ENCODE measurements at places on chromosomes 2 and 18.

- DNase-seq: no peak
These were observed 299.3 kb downstream of the SOX11 start for GRCh38 chr2:5991305-5991968.

DNA sequence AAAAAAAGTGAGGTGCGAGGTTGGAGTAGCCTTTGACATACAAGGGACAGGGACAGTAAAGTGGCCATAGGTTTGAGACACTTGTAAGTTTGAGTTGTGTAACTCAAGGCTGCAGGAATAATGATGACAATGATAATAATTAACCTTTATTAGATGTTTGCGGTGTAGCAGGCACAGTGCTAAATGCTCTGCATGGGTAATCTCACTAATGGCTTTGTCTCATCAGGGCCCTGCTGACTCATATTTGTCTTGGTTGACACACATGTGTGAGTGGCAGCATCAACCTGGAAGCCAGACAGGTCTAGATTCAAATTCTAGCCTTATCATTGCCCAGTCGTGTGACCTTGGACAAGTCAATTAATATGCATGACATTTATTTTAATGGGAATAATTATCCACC is 126.2 kb downstream of the FSHR start:
- no peak for DNase-seq

GRCh38 chr2:55112229-55113031 is 62.2 kb upstream of the RTN4 start:
- DNase-seq: no peak

GRCh38 chr18:33578518-33579348 is 714 bp downstream of the ASXL3 start:
- no peak for DNase-seq

DNA sequence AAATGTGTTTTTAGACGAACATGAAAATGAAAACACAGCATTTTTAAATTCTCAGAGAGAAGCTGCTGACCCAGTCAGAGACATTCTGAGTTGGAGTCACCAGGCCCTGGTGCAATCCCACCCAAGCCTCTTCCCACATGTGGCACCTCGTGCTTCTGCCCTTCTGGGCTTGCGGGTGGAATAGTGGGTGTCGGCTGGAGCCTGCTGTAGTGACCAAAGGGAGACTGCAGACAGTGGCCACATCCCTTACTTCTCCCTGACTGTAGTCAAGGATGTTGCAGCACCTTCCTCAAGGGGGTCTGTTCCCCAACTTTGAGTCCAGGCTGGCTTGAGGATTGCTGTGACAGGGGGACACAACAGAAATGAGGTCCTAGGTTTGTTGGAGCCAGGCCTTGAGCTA is 104.4 kb upstream of the GLI2 start:
- no peak for DNase-seq

DNA sequence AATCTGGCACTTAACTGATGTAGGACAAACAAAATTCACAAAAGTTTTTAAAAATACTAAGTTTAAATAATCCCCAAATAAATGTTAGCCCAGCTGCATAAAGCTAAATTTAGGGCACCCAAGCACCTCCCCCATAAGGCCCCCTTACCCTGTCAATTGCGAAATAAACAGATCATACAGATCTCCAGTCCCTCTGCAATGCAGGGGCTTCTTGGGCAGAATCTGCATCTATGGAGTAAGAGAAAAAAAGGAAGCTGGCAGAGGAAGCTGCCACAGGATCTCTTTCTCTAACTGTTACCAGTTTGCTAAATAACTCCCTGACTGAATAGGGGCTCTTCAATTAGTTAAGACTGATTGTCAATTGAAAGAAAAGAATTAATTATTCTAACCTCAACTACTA is 117.7 kb downstream of the MEMO1 start:
- no peak for DNase-seq

DNA sequence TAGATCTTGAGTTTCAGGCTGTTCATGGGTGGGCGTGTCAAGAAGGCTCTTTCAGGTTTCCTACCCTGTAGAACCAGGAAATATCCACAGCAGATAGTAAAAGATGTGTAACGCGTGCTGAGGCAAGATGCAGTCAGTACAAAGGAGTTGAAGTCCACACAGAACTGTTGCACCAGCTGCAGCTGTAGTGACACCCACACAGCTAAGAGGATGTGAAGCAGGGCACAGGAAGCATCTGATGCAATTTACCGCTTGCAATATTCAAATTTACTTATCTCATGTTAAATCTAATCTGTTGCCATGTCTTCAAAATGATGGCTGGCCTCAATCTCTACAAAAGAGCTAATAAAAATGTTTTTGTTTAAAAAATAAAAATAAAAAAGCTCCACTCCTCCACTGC is 132.8 kb downstream of the ARHGAP15 start:
- no peak for DNase-seq

DNA sequence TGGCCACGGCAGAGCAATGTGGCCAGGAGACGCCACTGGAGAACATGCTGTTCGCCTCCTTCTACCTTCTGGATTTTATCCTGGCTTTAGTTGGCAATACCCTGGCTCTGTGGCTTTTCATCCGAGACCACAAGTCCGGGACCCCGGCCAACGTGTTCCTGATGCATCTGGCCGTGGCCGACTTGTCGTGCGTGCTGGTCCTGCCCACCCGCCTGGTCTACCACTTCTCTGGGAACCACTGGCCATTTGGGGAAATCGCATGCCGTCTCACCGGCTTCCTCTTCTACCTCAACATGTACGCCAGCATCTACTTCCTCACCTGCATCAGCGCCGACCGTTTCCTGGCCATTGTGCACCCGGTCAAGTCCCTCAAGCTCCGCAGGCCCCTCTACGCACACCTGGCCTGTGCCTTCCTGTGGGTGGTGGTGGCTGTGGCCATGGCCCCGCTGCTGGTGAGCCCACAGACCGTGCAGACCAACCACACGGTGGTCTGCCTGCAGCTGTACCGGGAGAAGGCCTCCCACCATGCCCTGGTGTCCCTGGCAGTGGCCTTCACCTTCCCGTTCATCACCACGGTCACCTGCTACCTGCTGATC is 4.9 kb downstream of the GPR17 start:
- DNase-seq: no peak

DNA sequence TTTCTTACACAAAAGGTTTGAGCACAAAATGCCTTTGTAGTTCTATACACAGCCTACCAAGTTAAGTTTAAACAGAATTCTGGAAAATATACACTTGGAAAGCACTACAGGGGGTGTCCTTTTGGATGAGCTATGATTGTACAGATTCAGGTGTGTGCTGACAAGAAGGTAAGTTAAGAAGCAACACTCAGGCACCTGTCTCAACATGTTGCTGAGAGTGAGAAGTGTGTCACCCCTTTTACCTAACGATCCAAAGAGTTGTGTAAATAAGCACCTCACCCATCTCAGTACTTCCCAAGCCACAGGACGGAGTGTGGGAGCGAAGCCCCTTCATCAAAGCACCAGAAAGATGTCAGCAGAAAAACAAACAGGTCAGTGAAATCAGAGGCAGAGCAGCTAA is 109.5 kb upstream of the DAPL1 start:
- DNase-seq: no peak

GRCh38 chr2:210568108-210568507 is 11.7 kb downstream of the CPS1 start:
- DNase-seq: no peak

GRCh38 chr2:24711865-24712264 is 81.3 kb downstream of the PTRHD1 start:
- no peak for DNase-seq

DNA sequence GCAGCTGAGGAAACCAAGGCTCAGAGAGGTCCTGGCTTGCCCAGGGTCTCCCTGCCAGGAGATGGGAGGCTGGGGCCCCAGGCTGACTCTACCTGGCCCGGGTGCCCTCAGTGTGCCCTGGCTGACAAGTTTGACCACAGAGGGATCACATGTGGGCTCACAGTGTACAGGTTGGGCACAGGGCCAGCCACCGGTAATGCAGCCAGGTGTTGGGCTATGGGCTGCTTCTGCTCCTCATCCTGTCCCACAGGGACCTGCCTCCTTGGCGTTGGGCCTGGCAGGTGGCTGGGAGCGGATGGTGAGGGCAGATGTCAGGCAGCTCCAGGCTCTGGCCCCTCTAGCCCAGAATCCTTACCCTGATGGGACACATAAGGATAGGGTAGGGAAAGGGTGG is 250.5 kb downstream of the LOXHD1 start:
- DNase-seq: no peak

DNA sequence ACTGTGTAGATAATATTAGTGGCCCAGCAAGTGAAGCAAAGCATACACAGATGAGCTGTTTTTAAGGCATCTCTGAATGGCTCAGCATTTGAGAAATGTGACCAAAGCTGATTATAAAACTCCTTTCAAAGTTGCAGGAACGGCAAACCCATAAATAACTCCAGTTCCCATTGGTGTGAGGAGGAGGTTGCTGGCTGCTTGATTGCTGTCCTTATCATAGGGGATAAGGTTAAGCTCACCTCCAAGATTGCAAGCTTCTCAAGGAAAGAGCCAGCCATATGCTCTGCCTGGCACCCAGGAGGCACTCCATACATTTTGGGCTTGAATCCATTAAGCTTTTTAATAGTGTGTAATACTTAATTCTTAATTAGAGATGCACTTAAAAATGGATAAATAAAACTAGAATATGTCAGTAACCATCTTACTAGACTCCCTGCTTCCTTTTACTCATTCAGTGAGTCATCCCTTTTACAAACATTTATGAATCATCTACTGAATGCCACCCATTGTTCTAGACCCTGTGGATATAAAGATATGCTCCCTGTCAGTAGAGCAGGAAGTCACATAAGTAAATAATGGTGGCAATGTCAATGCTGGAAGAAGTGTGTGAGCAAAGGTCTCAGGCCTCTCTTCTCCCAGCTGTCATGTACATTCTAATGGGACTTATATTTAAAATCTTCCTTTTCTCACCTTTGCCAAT is 99.3 kb downstream of the SPATS2L start:
- DNase-seq: no peak

- no peak for DNase-seq
These were observed 35.5 kb downstream of the NXPH2 start for GRCh38 chr2:138744713-138745112.

GRCh38 chr2:230447455-230448451 is 31.8 kb downstream of the SP100 start:
- no peak for DNase-seq

GRCh38 chr2:160427629-160428404 is 65.8 kb downstream of the RBMS1 start:
- DNase-seq: no peak

DNA sequence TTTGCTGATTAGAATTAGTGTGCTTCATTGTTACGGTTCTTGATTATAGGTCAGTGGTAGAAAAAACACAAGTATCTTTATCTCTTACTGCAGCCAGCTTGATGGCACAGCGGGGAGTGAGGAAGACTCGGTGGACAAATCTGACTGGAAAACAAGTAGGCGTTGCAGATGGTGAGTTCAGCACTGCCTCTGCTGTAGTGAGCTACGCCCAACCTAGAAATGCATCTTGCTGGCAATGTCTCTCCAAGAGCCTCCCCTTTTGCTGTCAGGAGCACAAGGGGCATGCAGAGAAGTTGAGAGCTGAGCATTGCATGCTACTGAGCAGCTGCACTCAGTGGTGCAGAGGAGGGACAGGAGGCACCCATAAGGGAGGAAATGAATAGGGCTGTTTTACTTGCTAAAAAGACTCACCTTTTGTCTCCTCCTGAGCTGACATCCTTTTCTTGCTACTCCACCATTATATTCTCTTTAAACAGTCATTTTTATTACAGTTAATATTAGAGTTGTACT is 977.3 kb upstream of the ACVR2A start:
- no peak for DNase-seq

GRCh38 chr2:214807653-214808052 is 1.8 kb downstream of the BARD1 start:
- DNase-seq: no peak

GRCh38 chr2:23745068-23745725 is 181.7 kb downstream of the ATAD2B start:
- DNase-seq: no peak

GRCh38 chr18:51491678-51492372 is 294.3 kb upstream of the MEX3C start:
- no peak for DNase-seq

DNA sequence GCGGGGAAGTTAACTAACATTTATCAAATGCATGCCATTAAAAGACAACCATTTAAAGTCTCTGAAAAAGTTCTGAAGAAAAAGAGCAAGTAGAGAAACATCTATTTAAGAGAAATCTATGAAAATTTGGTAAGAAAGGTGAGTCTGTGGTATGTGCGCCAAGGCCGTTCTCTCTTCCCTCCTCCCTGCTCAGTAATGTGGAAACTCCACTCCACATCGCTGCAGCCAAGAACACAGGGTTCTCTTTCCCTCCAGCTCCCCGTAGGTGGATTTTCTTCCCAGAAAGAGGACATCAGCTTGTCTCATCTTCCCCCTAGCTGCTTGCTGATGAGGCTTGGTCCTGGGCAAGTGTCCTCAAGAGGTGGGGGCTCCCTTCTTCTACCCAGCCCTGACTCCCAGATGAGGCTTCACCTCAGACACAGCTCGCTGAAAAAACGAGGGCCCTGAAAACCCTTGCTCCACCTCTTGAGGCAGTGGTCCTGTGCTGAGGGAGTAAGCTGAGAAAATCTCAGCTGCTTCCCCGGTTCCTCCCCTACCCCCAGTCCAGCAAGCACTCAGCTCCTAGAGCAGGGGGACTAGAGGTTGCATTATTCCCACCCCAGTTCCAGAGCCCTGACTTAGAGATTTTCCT is 45.8 kb upstream of the PTPRM start:
- DNase-seq: no peak

DNA sequence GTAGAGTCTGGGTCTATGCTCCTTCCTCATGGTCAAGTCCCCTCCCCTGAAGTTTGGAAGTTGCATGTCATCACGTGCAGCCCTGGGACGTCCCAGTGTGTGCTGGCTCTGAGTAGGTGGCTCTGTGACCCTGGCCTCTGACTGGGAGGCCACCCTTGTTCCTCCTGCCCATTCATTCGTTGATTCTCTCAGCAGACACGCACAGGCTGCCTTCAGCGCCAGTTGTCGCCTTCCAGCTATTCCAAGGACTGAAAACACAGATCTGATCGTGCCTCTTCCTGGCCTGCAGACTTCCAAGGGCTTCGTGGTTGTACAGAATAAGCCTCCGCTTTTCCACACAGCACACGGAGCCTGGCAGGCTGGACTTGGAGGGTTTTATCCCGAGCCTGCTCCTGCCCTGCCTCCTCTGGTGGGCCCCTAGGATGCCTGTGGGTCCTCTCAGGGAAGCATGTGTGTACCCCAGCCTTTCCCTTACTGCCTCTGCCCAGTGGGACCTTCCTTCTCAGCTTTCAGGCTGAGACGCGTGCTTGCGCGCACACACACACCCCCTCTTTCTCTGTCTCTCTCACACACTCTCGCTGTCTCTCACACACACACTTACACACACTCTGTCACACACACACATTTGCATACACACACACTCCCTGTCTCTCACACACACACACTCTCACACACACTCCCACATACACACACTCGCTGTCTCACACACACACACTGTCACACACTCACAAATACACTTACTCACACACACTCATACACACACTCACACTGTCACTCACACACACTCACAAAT is 17.7 kb downstream of the SH3BP4 start:
- DNase-seq: no peak
